ENCODE measurements at places on chromosomes 1 and 21.

- peak; percentile 94 for ATAC-seq
Measured at GRCh38 chr1:237562242-237562823, 328.4 kb downstream of the ZP4 start.

- no peak for ATAC-seq
Measured at GRCh38 chr1:19454265-19455146, 30.8 kb downstream of the CAPZB start.

DNA sequence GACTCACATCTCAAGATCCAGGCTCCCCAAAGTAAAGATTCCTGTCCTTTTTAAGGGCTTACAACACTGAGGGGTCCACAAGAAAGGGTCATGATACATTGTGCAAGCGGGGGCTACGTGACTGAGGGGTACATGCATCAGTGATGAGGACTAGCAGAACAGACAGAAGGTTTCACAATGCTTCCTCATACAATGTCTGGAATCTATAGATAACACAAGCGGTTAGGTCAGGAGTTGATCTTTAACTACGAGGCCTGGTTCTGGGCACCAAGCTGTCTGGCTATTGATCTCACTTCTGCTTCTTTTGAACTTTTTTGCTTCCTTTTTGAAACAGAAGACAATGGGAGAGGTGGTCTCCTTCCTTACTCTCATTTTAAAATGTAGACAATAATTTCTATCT is 718.6 kb downstream of the AMY1C start:
- ATAC-seq = no peak

GRCh38 chr1:229578168-229579058 is 19.9 kb upstream of the ABCB10 start:
- ATAC-seq = peak; percentile 23

DNA sequence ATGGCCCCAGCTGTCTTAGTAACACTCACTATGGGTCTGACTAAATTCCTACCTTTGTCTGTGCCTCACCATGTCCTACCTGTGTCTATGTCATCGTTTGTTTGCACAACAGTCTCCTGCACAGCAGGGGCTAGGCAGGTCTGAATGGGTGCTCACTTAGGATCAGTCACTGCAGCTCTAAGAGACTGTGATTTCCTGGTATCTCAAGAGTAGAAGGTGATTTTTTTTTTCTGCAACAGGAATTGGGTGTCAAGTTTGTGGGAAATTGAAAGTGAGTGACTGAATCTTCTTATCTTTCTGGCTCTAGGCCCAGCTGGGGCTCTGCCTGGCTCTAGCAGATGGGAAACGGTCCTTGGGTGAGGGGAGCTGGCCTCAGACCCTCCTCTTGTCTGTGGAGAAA is 46.4 kb upstream of the TRABD2B start:
- no peak for ATAC-seq

GRCh38 chr1:17130138-17130635 is 10.9 kb upstream of the PADI2 start:
- no peak for ATAC-seq
